ENCODE measurements at places on chromosomes 5 and 9. TPM values are rescaled to one million over a fixed set of nuclear protein-coding genes. Genes with fewer than 3 reads are reported as not detected.

DNA sequence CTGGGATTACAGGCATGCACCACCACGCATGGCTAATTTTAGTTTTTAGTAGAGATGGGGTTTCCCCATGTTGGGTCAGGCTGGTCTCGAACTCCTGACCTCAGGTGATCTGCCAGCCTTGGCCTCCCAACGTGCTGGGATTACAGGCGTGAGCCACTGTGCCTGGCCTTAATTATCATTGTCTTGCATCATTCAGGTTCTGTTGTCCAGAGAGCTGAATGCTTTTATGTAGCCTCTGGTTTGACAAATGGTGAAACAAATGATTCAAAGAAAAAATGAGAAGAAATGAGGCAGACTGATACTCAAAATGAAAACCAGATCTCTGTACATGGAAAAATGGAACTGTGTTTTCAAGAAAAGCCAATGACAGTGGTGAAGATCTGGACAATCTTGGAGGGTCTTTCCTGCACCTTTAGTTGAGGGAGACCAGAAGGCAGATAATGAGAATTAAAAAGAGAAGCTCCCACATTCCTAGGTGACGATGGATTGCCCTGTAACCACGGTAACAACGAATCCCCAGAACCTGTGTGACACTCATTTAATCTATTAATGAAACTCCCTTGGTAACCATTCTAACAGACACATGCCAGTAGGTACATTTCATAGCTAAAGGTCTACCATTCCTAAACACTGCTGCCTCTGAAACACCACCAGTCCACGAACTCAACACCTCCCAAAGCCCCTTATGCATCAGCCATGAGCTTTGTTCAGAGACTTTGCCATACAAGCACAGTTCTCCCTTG is 1.6 kb downstream of the TEX48 start:
- DNase-seq, result no peak
- no peak overlapping the region for H3K27ac ChIP-seq
- H3K4me3 ChIP-seq, result no peak overlapping the region
- no peaks in the 10 kb centered on the region for H3K4me1 ChIP-seq
- H3K27me3 ChIP-seq, result no peaks in the 10 kb centered on the region

FBXW2 gene
- 76.7 TPM for total RNA-seq

CCL19 gene
- 2.4 TPM for total RNA-seq

BTNL8 gene
- total RNA-seq, result 5.3 TPM

CCL21 gene
- 138 TPM for total RNA-seq
